ENCODE measurements at places on chromosomes 7 and 10. TPM values are rescaled to one million over a fixed set of nuclear protein-coding genes. Genes with fewer than 3 reads are reported as not detected.

NXPH1 gene
- 1.0 TPM for total RNA-seq

DNA sequence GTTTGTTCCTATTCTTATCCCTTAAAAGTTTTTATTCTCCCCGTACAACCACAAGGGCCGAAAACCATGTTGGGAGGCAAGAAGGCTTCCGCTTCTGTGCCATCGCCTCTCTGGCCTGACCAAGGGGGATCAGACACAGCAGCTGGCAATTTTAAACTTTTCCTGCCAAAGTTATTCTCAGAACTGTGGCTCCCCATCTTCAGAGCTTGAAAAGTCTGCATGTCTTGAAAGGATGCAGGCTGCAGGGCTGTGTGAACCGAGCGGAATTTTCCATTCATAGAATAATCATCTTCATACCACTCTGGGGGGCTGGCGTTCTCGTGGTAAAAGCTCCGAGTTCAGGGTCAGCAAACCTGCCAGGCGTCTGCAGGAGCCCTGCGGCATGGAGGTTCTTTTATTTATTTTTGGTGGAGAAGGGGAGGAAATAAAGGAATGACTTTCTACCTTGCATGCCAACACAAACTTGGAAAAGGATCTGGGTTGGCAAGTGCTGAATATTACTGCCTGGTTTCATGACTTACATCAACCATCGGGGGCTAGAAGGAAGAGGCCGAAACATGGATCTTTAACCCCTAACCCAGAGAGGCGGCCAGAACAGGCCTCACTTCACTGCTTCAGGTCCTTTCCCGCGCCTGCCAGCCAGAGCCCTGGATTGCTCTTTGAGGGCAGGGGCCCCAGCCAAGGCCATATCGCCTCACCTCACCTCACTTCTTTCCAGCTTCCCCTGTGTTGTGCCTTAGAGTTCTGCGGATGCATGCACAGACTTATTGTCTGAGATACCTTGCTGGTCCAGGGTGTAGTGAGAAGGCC, 3.0 kb upstream of the NANOS1 start:
- no peak for DNase-seq

DNA sequence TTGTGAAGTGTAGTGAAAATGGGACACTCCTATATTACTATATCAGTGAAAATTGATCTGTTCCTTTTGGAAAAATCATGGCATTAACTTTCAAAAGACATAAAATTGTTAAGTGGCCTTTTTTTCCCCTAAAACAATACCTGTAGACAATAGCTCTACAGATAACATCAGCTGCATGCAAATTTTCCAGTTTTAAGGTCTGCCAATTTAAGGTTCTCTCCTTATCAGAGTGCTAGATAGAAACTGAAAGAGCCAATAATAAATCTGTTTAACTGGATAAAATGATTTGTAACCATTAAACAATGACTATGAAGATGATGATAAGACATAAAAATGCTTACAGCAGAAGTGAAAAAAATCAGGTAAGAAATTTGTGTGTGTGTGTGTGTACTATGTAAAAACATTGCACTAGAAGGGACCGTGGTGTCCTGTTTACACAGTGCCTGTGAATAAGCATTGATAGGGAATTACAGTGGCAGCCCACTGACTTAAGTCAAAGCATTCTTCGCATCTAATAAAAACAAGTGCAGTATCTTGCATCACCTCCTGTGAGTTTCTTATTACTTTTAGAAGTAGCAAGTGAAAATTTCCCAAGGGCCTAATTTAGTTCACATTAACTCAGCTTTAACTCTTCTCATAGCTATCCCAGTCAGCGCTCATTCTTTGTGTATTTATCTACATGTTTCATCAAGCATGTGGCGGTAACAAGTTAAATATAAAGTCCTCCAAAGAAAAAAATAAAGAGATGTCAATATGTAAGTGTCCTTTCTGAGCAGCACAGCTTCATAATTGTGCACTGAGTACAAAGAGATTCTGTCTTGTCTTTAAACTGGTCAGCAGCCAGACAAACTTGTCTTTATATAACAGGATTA, 261.9 kb downstream of the ARL4A start:
- no peak for DNase-seq

LFNG gene
- total RNA-seq = 44.9 TPM

DNA sequence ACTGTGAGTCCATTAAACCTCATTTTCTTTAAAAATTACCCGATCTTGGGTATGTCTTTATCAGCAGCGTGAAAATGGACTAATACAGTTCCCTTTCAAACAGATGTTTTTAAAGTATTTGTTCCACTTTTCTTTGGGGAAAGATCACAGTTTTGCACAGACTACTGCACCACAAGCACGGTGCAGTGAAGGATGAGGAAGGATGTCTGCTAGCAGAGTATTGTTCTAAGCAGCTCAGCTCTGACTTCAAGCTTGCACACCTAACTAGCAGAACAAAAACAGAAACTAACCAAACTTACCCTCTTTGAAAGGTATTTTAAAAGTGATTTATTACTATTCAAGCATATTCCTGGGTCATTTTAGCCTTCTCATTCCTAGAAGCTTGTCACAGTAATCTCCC, 20.0 kb downstream of the THNSL1 start:
- DNase-seq = no peak

DNA sequence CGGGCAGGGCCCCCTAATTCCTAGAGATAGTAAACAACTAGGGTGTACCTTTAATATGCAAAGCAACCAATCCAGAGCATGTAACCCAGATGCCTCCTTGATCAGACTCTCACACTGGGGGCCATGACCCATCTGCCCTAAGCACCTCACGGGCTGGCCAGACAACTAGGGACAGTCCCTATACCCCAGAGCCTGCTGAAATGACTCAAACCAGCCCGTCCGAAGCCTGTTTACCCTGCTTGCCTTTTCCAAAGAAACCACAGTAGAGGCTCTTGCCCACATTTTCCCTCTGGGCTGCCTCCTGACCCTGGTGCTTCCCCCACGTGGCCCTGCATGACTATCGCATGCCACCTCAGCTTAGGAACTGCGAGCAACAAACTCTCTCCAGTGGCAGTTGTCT, 46.2 kb downstream of the RGS10 start:
- no peak for DNase-seq

LRIT1 gene
- not detected for total RNA-seq

GRCh38 chr7:38934051-38934450, 25.1 kb upstream of the VPS41 start:
- DNase-seq = no peak

GRCh38 chr10:19498393-19499290, 317.6 kb upstream of the PLXDC2 start:
- DNase-seq = no peak

GRCh38 chr7:29866490-29866930, 60.2 kb downstream of the WIPF3 start:
- no peak for DNase-seq

CYP17A1 gene
- not detected for total RNA-seq

SPDYE1 gene
- not detected for total RNA-seq

DNA sequence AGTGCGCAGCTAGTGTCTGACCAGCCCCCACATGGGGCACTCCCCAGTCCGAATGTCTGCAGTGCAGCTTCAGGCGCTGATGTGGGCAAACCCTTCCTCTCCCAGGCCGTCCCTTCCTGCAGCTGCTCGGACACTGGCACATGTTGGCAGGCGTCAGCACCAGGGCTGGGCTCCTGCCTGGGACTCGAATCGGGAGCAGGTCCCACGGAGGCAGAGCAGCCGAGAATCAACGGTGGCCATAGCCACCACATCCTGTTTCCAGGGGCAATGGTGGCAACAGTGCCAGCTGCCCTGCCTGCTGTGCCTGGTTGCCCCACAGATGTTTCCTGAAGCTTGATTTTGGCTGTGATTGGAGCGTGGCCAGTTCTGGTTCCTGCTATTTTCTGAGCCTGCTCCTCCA, 65.8 kb downstream of the MGMT start:
- DNase-seq = no peak

- DNase-seq = no peak
Measured at GRCh38 chr7:68246189-68246633, 1249.6 kb downstream of the TYW1 start.

GRCh38 chr7:36129048-36129534, 24.0 kb upstream of the EEPD1 start:
- no peak for DNase-seq

- DNase-seq = no peak
Measured at GRCh38 chr7:70313687-70314086, 715.4 kb downstream of the AUTS2 start.

DNA sequence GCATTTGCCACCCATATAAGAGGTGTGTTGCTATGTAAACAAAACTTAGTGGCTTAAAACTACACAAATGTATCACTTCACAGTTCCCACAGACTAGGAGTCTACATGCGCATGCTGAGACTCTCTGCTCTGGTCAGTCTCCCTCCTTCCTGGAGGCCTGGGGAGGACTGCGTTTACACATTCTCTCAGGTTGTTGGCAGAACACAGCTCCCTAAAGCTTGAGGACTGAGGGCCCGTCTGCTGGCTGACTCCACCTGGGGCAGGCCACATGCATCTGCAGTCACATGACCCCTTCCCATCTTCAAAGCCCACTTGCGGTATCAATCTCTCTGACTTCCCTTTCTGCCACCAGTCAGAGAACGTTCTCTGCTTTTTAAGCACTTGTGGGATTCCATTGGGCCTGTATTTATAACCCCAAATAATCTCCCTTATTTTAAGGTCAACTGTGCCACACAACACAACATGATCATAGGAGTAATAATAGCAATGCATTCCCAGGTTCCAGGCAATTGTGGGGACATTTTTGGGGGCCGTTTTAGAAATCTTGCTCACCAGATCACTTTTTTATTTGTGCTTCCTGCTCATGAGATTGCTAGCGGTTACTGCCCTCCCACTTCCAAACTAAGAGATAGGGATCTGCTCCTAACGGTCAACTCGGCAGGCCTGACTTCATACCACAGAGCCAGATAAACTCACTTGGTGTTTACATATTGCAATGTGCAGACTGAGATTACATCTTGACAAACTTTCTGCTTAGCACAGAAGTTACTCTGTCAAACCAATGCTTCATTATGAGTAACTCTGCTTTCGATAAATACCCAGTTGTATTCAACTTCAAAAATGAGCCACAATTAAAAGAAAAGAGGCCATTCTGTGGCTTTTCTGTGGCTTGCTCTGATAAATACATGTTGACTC, 96.3 kb downstream of the ALOX5 start:
- no peak for DNase-seq

TRIM74 gene
- total RNA-seq = 1.8 TPM

RNF133 gene
- not detected for total RNA-seq

DNA sequence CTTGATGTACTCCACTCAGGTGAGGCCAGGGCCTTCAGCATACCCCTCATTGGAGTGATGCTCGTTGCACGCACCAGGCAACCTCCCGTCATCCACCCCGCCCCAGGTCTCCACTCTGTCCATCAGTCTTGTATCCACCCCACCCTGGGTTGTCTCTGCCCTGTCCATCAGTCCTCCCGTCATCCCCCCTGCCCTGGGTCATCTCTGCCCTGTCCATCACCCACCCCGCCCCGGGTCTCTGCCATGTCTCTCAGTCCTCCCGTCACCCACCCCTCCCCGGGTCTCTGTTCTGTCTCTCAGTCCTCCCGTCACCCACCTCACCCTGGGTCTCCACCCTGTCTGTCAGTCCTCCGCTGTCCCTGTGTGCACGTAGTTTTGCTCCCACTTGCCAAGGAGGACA, 59.9 kb downstream of the WDR37 start:
- DNase-seq = no peak

- DNase-seq = no peak
Measured at GRCh38 chr10:116741391-116742351, 695 bp downstream of the HSPA12A start.

- DNase-seq = no peak
Measured at GRCh38 chr7:97013845-97014134, 8.4 kb downstream of the DLX6 start.

DNA sequence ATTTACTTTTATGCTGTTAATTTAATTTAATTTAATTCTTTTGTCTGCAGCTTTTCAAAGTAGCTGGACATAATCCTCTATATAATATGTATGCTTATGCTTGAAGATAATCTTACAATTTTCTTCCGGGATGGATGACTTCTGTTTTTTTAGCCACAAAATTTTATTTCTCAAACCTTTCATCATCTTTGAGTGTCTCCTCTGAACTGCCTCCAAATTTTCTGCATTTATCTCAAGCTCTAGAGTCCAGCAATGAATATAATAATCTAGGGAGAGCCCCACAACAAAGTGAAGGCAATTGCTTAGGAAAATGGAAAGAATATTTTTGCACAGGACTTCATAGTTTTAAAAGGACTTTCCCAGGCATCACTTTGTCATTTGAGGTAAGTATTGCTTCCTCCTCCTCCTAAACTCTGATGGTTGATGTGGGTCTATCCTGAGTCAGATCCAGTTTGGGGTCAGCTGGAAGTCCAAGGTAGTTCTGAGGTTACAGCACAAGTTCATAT, 53.7 kb upstream of the FAM3C start:
- DNase-seq = no peak

DNA sequence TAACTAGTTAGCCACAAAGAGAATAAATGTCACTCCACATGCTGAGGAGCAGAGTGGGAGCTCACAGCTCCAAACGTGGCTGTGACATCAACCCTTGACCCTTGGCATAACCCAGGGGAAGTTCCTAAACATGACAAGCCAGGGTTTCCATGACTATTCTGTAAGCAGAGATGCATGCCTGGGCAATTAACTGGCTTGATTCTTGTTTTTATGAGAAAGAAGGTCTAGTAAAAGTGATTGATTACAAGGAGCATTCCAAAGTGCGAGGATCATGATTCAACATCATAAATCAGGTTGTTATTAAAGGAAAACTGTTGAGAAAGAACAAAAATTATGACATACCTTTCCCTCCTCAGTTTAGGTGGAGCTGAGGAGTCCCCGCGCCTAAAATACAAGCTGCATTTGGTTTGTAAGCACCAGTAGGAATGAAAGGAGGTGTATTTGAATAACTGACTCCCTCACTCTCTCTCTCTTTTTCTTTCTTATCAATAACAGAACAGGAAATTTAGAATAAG, 108.4 kb downstream of the SFMBT2 start:
- DNase-seq = no peak

- no peak for DNase-seq
Measured at GRCh38 chr10:3954615-3955014, 169.6 kb upstream of the KLF6 start.

DNA sequence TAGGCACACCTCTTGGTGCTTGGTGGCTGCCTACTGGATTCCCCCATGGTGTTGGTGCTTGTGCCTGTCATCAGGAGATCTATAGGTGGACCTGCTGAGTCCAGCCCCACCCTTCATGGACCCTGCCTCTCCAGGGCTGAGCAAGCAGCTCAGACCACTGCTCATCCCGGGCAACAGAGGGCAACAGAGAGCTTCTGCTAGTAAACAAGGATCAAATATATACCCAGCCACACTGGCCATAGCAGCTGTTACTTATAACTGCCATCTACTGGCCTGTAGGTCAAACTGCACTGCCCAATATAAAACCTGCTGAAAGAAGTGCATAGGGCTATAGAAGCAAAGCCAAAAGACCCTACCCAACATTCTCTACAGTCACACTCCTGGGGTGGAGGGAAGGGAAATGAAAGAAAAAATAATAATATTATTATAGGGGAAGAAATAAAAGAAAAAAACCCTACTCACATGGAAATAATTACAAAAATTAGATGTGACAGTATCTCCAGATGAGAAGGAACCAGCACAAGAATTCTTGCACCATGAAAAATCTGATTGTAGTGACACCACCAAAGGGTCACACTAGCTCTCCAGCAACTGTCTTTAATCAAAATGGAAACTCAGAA, 54.9 kb upstream of the ZNF800 start:
- DNase-seq = no peak
